ENCODE measurements at places on chromosomes 6 and 20.
A peak's percentile ranks its signal among the peaks of the same experiment; 100 is the strongest.

DNA sequence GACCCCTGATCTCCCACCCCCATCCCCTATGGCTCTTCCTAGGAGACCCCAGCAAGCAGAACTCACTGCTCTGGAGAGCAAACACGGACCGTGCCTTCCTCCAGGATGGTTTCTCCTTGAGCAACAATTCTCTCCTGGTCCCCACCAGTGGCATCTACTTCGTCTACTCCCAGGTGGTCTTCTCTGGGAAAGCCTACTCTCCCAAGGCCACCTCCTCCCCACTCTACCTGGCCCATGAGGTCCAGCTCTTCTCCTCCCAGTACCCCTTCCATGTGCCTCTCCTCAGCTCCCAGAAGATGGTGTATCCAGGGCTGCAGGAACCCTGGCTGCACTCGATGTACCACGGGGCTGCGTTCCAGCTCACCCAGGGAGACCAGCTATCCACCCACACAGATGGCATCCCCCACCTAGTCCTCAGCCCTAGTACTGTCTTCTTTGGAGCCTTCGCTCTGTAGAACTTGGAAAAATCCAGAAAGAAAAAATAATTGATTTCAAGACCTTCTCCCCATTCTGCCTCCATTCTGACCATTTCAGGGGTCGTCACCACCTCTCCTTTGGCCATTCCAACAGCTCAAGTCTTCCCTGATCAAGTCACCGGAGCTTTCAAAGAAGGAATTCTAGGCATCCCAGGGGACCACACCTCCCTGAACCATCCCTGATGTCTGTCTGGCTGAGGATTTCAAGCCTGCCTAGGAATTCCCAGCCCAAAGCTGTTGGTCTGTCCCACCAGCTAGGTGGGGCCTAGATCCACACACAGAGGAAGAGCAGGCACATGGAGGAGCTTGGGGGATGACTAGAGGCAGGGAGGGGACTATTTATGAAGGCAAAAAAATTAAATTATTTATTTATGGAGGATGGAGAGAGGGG is 1.4 kb downstream of the LTA start:
- no peak for DNase-seq

DNA sequence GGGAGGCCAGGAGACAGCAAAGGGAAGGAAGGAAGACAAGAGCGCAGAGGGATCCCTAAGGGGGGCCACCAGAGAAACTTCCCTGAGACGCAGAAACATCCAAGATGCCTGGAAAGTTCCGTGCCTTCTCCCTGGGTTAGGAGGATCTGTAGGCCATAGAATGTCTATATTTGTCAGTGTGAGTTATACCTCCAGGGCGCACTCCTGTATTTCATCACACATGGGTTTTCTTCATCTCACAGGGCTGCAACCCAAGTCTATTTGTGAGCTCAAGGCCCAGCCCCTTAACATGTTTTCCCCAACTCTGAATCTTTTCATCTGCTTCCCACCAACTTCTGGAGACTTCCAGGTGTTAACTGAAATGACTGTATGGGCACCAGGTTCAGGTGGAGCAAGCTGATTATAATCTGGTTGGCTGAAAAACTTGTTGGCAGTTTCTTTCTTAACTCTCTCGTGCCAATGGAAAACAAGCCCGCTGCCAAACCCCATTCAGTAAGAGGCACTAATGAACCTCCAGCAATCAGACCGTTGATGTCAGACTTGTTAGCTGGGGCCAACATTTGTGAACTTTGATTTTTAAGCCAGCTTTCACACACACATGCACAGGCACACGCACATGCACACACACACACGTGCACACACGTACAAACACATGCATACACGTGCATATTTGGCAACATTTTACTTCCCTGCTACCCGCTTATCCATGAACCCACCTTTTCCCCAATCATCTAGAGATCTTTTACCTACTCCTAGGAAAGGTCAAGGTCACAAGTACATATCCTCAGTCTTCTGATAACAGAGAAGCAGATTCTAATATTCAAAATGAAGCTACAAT is 247.5 kb upstream of the GMDS start:
- no peak for DNase-seq

DNA sequence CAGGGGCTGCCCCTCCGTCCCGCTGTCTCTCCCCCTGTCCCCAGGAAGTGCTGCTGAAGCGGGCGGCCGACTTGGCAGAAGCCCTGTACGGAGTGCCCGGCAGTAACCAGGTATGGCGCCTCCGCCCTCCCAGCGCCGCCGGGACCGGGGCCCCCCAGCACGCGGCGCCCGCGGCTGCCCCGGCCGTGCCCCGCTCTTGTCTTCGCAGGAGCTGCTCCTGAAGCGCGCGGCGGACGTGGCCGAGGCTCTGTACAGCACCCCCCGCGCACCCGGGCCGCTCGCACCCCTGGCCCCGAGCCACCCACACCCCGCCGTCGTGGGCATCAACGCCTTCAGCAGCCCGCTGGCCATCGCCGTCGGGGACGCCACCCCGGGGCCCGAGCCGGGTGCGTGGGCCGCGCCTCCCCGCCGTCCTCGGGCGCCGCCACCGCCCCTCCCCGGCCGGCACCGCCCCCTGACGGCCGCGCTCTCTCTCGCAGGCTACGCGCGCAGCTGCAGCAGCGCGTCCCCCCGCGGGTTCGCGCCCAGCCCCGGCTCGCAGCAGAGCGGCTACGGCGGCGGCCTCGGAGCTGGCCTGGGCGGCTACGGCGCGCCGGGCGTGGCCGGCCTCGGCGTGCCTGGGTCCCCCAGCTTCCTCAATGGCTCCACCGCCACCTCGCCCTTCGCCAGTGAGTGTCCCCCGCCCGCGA is 48.4 kb downstream of the CPXM1 start:
- no peak for DNase-seq

DNA sequence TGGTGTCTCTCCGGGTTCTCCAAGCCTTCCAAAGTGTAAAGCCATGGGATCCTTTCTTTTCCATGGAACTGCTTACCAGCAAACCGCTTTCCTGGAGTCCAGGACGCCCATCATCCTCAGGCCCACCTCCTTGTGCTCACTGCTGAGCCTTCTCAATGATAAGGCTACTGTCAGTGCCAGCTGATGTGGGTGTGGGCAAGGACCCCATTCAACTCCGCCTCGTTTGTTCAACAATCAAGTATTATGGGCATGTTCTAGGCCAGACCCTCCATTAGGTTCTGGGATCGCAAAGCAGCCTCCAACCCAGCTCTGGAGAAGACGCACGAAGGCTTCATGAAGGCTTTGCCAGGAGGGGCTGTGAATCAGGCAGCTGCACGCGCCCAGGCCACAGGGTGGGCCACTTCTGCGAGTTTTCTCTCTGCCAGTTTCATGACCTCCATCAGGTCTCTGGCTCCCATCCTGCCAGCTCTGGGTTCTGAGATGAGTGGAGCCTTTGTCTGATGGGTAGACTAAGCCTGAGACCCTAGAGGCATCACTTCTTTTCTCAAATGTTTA is 177.1 kb downstream of the MRPL14 start:
- DNase-seq: no peak

DNA sequence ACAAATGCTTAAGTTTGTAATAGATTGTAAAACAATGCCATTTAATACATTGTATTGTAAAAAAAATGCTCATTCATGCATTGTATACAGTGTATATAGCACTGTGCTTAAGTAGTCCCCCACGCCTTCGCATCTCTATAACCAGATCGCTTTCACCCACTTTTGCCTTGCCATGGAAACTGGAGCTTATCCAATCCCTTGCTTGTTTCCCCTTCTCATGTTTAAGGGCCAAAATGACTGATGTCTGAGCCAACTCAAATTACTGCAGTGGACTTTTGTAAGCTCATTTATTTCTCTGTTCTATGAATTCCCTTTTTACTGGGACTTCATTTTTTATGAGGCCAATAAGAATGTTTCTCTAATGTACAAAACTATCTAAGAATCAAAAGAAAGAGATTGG is 730.9 kb upstream of the GJE1 start:
- no peak for DNase-seq

- no peak for DNase-seq
Measured at GRCh38 chr6:24140591-24140990, 14.6 kb downstream of the NRSN1 start.

- peak; percentile 3 for DNase-seq
Measured at GRCh38 chr20:13105864-13106457, 97.2 kb downstream of the SPTLC3 start.

GRCh38 chr20:16292226-16292880 is 280.9 kb downstream of the KIF16B start:
- no peak for DNase-seq

GRCh38 chr20:46438156-46438750 is 31.8 kb upstream of the ELMO2 start:
- DNase-seq: peak; percentile 21

GRCh38 chr20:44388466-44389023 is 33.0 kb downstream of the HNF4A start:
- DNase-seq: peak; percentile 61

DNA sequence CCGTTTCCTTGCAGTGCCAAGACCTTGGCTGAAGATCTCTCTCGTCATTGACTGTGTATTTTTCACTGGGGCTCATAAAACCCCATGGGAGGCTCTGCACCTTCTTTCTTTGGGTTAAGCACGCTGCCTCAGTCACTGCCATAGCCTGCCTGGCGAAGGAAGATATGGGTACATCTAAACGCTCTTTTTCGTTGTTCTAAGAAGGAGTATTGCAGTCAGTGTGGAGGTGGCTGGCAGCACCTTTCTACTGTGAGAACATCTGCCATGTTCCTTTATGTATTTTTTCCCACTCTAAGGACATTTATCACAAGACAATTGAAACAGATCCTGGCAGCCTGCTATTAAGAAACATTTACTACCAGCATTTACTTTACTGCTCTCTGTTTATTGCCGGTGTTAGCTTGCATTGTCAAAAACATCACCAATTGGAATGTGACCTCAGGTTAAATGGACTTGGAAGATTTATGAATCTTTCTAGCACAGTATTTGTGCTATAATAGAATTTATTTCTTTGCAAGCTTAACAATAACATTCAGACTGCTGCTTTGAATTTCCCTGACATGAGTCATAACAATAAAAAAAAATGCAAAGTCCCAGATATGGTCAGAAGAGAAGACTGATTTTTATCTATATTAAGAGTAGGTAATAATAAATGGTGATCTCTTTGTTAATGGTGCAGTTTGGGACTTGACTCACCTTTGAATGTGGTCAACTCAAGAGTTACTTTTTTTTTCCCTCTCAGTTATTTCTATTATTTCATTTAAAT is 62.2 kb upstream of the CLDN20 start:
- DNase-seq: peak; percentile 84

DNA sequence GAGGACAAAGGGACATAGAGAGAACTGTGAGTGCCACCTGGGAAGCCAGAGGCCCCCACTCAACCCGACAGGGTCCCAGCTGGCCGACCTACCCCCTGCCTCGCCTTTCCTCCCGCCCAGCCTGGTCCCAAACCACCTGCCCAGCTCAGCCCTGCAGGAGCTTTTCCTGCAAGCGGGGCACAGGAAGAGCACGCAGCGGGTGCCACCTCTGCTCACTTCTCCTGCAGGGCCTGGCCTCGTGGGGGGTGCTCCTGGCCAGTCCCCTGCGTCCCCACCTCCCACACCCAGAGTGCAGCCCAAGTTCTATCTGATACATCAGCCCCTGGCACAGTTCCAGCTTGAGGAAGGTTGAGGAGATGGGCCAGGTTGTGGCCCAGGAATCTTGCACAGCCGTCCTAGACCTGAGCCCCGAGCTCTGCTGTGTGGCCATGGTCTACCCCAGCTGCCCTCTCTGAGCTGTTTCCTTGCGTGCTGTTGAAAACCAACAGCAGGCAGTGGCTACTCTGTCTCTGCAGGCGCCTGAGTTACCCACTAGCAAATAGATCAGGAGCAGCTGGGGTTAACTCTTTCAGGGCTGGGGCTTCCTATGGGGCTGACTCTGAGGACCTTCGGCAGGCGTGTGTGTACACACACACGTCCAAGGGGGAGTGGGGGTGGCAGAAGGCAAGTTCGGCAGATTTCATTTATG is 1.7 kb downstream of the NECAB3 start:
- DNase-seq: no peak

- DNase-seq: peak; percentile 82
Measured at GRCh38 chr6:150403458-150404246, 34.8 kb downstream of the IYD start.

DNA sequence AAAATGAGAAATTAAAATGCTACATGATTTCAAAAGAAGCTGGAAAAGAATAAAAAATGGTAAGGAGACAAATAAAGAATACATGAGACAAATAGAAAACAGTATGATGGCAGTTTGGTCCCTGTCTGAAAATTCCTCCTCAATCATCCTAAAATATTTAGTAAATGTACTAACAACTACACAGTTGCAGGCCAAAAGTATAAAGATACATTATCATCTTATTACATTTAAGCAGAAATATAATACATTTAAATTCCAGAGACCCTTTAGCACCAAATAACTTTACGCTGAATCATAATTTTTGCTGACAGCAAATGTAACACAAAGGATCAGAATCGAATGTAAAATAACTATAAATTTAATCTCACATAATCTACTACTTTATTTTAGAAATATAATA is 4.4 kb downstream of the HMGCLL1 start:
- no peak for DNase-seq

- no peak for DNase-seq
Measured at GRCh38 chr20:51126337-51126736, 103.4 kb upstream of the KCNG1 start.

- peak; percentile 66 for DNase-seq
Measured at GRCh38 chr6:49531774-49532569, 18.5 kb upstream of the C6orf141 start.

Data from HFF-Myc (cell line).